Neural crest cell (in vitro differentiated cells): ENCODE measurements at places on chromosomes 2 and 18. TPM values are rescaled to one million over a fixed set of nuclear protein-coding genes. Genes with fewer than 3 reads are reported as not detected.

DNA sequence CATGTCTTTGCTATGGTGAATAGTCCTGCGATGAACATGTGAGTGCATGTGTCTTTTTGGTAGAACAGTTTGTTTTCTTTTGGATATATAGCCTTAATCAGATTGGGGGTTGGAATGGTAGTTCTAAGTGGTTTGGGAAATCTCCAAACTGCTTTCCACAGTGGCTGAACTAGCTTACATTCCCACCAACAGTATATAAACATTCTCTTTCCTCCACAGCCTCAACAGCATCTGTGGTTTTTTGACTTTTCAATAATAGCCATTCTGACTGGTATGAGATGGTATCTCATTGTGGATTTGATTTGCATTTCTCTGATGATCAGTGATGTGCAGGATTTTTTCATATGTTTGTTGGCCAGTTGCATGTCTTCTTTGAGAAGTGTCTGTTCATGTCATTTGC is 112.2 kb upstream of the SESTD1 start:
- H3K4me3 ChIP-seq: no peak overlapping the region
- no peak for DNase-seq
- no peaks in the 10 kb centered on the region for H3K36me3 ChIP-seq
- no peak overlapping the region for H3K27ac ChIP-seq

GRCh38 chr2:240987588-240987987 is 10.8 kb upstream of the SNED1 start:
- peaks cover 23% of the 10 kb centered on the region for H3K27me3 ChIP-seq
- no peak overlapping the region for H3K4me3 ChIP-seq
- H3K4me1 ChIP-seq: no peaks in the 10 kb centered on the region
- DNase-seq: no peak

DNA sequence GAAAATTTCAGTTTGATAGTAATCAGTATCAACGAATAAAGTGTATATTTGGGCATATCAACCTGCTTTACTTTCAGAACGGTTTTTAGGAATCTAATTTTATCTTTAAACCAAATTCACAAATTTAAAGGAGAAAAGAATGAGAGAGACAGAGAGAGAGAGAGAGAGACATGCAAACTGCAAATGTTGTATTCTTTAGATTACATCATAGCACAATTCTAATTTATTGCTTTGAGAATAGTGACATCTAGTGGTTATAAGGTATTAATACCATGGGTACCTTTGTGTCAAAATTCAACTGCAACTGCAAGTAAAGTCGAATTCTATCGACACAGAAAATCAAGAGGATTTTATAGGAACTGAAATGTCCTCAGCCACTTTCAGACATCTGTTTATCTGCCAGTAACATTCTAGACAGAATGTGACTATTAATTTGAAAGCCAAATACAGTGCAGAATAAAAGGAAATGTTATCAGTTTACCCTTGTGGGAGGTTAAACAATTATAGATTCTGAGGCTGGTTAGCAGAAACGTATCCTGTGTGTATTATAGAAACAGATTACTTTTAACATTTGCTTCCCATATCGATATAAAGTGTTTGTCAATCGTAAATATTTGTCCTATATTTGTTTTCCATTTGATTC is 529.8 kb upstream of the VRK2 start:
- no peaks in the 10 kb centered on the region for H3K4me1 ChIP-seq
- H3K27me3 ChIP-seq: peaks cover 2% of the 10 kb centered on the region
- DNase-seq: no peak
- no peak overlapping the region for H3K27ac ChIP-seq
- no peaks in the 10 kb centered on the region for H3K36me3 ChIP-seq

- peaks cover 8% of the 10 kb centered on the region for H3K36me3 ChIP-seq
- H3K27me3 ChIP-seq: no peaks in the 10 kb centered on the region
- H3K4me1 ChIP-seq: no peaks in the 10 kb centered on the region
These were observed 103.7 kb upstream of the DNMT3A start for GRCh38 chr2:25445464-25445863.

DTNA gene
- total RNA-seq: 11.3 and 13.3 TPM in 2 replicates

C1QL2 gene
- total RNA-seq: 0.14 TPM in 1 of 2 replicates, not detected in the other
